ENCODE measurements at places on chromosomes 6 and 20.

- no peak for DNase-seq
Measured at GRCh38 chr6:139549561-139550070, 175.2 kb upstream of the CITED2 start.

DNA sequence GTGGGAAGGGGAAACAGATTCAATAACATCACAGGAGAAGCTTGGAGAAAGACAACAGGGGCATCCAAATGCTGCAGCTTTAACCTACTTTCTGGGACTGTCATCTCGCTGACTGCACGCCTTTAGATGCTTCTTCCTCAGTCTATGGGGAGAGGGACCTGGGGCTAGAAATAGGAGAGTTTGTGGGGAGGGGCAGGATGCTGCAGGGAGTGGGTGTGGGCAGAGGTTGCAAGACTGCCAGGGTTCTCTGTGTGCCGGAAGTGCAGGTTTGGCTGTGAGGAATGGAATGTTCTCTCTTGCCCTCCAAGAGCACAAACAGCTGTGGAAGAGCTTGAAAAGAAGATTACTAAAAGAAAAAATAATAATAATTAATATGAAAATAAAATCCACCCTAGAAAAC lies 93.2 kb downstream of the FOXO3 start:
- no peak for DNase-seq

DNA sequence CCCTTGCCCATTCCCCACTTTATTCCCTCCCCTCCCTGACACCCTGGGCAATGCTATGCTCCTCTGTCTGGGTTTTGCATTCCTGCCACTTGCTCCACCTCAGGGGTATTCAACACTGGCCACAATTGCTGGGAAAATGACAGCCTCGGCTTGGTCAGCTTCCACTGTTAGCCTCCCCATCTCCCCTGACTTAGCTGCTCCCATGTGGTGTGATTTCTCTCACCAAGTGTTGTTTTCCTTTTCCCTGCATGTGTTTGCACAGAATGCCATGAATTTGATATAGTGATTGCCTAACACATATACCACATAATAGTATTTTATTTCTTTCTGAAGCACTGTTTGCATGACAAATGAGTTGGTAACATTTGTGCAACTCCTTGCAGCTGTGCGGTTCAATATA lies 1.4 kb upstream of the LEMD2 start:
- DNase-seq: no peak

- no peak for DNase-seq
Measured at GRCh38 chr6:36169023-36170007, 27.2 kb upstream of the BRPF3 start.

GRCh38 chr6:118602300-118602699 lies 49.1 kb downstream of the CEP85L start:
- DNase-seq: no peak

DNA sequence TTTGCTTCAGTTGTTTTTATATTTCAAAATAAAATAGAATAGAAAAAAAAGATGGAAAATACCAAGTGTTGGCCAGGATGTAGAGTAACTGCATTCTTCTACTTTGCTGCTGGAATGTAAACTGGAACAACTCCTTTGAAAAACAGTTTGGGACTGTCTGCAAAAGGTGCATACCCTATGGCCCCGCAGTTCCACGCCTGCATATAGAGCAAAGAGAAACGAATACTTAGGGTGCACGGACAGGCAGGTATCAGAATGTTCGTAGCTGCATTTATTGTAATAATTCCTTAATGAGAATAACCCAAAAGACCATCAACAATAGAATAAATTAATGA lies 603 bp upstream of the RAB23 start:
- no peak for DNase-seq

GRCh38 chr6:30042476-30042875 lies 18.6 kb upstream of the POLR1H start:
- DNase-seq: no peak

DNA sequence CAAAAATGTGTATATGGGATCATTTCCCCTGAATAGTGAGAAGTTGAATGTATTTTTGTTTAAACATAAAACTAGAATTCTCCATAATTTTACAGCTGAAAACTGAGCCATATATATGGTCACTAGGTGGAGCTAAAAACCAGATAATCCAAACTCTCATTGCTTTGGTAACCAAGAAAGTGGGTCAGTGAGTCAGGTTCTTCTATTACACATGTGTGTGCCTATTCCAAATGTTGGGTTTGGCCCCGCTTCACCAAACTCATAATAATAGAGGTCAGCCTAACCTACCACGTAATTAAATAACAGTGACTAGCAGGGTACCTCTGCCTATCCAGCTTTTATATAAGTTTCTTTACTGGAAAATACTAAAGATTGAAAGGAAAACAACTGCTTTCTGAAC lies 19.3 kb upstream of the RNGTT start:
- DNase-seq: no peak

DNA sequence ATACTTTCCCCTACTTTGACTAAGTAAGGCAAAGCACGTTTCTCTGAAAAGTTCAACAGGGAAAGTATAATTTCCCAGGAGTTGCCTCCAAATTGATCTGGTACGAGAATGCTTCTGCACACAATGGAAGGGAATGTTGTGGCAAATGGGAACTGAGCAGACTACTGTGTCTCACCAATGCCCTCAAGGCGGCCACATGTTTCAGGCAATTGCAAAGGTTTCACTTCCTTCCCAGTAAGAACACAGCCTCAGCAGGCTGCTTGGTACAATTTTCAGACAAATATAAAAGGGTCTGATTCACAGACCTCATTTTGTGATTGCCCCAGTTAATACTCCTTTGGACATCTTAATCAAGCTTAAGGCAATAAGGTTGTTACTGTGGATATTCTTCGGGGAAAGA lies 71.2 kb downstream of the KIAA0319 start:
- no peak for DNase-seq

DNA sequence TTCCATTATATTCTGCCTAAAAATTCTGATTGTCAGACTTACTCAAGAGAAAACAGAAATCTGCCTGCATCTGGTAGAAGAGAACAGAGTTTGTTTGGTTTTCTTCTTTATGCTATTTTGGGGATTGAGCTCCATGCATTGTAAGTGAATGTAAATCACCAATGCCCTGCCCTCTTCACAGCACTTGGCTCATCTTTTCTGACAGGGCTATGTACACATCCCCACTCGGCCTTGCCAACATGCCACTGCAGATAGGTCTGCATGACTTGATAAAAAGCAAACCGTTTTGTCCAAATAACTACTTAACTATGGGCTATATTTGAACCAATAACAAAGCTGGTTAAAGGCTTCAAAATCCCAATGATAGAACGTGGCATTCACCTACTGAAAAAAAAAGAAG lies 117.7 kb downstream of the IBTK start:
- DNase-seq: no peak

- no peak for DNase-seq
Measured at GRCh38 chr20:4726710-4727397, 5.1 kb downstream of the PRND start.

- no peak for DNase-seq
Measured at GRCh38 chr6:135390458-135390857, 107.1 kb downstream of the AHI1 start.

GRCh38 chr6:32290886-32291450 lies 67.1 kb upstream of the NOTCH4 start:
- DNase-seq: no peak

- DNase-seq: no peak
Measured at GRCh38 chr6:118869350-118869749, 24.6 kb upstream of the ASF1A start.

DNA sequence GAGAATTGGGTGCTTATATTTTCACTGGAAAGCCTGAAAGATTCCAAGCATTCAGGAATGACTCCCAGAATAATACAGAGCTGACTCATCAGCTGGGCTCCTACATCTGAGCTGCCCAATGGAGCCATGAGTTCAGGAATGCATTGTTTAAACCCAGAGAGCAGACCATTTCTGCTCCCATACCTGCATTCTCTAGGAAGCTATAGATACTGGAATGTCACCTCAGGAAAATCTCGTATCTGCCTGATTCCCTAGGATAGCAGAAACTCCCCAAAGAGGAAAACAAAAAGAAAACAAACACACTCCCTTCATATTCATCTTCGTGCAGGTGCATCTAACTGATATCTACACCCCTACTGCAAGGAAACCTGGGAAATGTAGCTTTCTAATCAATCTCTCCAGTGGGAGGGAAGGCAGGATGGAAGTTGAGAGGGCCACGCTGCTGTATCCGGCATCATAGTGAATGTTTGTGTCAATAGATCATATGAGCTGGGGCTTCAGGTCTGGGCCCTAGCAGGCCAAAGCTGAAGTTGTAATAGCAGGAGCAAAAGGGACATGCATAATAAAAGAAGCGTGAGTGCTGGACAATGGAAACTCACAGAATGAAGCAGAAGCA lies 8.2 kb upstream of the SLC2A12 start:
- DNase-seq: no peak

- no peak for DNase-seq
Measured at GRCh38 chr6:897528-898207, 204.7 kb upstream of the EXOC2 start.

- DNase-seq: no peak
Measured at GRCh38 chr6:151058021-151058733, 181.6 kb upstream of the AKAP12 start.

DNA sequence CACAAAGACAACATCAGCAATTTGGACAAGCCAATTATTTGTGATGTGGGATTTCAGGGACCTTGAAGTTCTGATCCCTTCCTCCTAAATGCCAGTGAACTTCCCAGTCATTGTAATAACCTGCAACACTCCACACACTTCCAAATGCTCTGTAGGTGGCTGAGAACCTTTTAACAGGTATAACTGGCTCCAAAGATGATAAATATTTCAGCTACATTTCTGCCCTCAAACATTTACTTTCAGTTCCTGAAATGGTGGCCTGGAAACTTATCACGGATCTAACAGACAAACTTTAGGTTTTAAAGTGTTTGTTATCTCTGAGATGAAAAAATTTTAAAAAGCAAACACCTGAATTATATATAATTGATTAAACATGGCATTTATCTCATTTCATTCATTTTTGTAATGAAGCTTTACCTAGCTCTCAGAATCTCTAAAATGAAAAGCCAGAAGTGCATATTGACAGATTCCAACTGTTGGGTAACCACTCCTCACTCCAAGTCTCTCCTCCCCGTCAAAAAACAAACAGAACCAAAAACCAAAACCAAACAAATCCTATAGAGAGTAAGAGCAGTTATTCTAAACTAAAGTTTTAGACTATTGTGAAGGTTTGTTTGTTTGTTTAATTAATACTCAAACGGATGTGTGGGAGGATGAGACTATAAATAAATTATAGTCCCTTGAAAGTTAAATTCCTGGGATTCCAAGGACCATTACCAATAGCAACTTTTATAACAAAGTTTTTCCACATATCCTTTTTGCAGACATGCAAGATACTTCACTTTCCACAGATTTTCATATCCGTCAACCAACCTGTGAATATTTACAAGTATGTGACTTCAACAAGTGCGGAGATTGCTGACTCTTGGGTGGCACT lies 12.4 kb upstream of the KIAA0408 start:
- DNase-seq: no peak

GRCh38 chr6:143578054-143578453 lies 66.5 kb upstream of the FUCA2 start:
- no peak for DNase-seq

DNA sequence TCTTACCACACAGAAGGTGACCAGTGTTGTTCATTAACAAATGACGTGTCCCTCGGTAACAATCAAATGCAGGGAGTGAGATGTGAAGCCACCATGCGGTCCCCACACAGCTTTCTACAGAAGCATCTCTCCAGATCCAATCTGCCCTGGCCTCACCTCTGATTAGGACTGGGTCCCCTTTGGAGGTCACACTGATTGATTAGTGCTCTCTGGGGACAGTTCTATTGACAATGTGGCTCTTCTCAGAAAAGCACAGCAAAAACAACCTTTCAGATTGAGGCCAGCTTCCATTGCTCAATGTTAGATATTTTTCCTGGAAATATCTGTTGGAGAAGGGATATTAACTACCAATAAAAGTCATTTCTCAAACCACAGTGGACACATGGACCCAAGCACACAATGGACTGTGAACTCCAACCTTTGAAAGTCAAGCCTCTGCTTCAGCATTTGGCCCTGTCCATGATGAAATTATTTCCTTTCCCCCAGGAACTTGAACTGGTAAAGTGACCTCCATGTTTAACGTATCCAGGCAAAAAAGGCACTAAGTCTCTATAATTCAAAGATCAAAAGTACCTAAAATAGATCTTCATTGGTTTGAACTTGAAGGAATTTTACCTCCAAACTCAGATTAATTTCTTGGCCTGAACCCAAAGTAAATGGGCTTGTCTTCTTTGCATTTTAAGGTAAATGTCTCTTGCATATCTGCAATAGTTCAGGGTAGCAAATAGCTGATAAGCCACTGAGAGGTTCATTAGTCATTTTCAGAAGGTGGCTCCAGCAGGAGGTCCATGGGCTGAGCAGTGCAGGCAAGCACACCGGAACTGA lies 118.5 kb downstream of the FOXA2 start:
- no peak for DNase-seq

DNA sequence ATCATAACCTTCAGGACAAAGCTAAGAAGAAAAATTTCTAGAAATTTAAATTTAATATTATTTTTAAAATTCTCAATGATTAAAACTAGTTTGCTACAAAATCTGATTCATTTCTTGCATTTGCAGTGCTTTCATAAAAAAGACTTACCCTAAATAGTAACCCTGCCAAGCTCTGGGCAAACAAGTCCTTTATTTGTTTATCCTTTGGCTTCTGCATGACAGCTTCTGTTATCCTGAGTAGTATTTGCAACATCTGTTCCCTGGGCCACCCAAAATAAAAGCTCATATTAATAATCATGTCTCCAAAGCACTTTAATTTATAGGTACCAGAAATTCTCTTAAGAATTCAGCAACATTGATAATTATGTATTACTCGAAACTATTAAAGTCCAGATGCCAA lies 101.3 kb downstream of the RALGAPA2 start:
- DNase-seq: no peak

- no peak for DNase-seq
Measured at GRCh38 chr6:113693851-113694250, 163.3 kb upstream of the MARCKS start.

DNA sequence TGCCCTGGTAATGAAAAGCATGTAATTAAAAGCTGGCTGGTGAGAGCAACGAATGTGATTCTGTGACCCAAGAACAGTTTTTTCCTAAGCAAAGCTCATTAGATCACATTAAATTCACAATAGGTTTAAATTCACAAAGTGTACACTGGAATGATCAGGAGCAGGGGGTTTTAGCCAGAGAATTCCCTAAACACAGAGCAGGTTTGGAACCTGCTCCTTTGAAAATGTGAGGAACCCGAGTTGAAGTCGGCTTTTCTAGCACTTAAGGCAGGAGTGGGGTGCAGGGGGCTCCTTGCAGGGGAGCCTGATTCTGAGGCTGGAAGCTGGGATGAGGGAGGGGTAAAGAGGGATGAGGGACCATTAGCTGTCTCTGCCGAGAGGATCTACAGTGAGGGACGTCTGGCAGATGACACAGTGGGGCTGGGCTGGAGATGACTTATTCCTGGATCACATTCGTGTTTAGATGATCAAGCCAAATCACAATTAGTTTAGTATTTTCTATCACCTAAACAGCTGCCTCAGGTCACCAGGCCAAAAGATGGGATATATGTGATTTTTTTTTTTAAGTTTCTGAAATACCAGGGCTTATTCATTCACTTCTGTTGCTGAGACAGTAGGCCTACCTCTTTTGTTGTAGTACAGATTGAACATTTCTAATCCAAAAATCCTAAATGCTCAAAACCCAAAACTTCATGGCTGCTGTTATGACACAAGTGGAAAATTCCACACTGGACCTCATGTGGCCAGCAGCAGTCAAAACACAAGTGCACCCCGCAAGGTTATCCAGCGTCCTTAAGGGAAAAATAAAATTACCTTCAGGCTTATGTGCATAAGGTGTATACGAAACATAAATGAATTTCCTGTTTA lies 93.1 kb upstream of the HIVEP1 start:
- DNase-seq: no peak
